ENCODE measurements at places on chromosomes 6 and 20.

- no peak for DNase-seq
These were observed 871.6 kb upstream of the GJE1 start for GRCh38 chr6:141261016-141261671.

GRCh38 chr6:20302168-20302567, 89.9 kb upstream of the MBOAT1 start:
- DNase-seq = no peak

DNA sequence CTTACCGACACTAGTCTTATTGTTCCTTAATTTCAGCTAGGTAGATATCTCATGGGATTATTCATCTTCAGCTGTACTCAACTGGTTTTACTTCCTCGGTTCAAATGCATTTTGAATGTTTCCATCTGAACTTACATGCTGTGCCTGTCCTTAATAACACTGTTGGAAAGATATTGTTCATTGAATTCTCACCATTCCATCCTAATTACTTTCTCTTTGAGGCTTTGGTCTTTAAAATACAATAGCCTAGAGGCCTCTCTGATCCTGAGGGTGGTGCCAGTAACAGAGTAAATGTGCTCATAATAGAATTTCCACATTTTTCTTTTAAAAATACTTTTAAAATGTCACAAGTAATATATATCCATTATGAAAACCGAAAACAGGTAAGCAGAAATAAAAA, 54.0 kb downstream of the IL20RA start:
- no peak for DNase-seq

GRCh38 chr6:137412562-137412961, 81.6 kb downstream of the OLIG3 start:
- DNase-seq = no peak

DNA sequence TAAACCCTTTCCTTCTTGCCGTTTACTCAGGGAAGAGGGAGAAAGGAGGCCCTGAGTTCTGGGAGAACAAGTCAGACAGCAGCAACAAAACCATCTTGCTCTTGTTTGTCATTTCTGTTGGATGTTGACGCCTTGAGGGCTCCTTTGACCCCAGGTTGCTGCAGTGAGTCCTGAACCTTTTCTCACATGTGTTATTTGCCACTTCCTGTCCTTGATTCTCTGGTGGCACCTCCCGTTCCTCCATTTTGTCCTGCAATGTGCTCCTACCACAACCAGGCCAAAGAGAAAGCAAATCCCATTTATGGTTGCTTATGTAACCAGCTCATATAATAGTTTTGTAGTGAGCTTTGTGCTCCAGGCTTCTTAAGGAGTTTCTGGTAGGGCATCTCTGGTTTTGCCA, 66.6 kb upstream of the ADGRF4 start:
- no peak for DNase-seq

DNA sequence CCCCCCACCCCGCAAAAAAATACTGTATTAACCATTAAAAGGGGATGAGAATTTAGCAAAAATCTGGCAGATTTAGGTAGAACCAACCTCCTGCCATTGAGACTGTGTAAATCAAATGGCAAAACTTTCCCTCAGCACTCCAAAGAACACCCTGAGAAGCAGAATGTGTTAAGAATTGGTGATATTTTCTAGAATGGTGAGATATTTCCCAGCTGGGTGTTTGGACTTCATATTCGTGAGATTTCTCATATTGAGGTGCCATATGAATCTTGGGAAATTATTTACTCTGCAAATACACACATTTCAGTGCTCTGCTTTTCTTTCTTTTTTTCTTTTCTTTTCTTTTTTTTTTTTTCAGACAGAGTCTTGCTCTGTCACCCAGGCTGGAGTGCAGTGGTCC, 66.3 kb upstream of the FOXO3 start:
- no peak for DNase-seq

GRCh38 chr6:77456531-77457248, 6.6 kb downstream of the HTR1B start:
- no peak for DNase-seq

DNA sequence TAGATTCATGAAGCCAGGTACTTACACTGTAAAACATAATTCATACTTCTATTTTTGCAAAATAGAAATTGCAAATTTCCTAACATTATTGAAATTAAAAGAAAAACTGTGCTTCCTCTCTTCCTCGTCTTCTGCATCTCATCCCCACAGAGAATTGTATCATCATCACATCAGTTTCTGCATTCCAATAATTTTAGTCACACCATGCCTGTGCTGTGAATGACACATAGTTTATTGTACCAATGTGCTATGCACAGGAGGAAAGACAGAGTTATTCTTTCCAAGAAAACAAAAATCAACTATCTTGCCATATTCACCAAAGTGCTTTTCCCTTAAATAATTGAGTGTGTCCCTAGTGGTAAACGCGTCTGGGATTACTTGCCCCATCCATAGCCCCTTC, 38.1 kb upstream of the FAM135A start:
- no peak for DNase-seq

GRCh38 chr6:129695373-129696027, 14.5 kb downstream of the ARHGAP18 start:
- peak; percentile 56 for DNase-seq
